ENCODE measurements at places on chromosomes 5 and 9.
A peak's percentile ranks its signal among the peaks of the same experiment; 100 is the strongest.

GRCh38 chr9:106906129-106906528, 43.2 kb downstream of the ZNF462 start:
- no peak for DNase-seq

DNA sequence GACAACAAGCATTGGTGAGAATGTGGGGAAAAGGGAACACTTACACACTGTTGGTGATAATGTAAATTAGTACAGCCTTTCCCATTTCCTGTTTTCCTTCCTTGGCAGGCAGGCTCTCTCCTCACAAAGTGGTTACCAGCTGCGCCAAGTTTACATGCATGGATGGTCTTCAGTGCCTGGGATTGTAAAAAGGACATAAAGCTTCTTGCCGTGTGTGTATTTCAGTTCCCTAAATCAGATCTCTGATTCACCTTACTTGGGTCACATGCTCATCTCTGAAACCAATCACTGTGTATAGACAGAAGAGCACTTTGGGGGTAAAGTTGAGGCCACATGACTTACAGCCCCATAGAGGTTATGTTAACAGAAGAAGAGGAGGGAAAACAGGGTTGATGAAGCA, 92.8 kb downstream of the CAVIN4 start:
- DNase-seq = no peak

- no peak for DNase-seq
Observed at GRCh38 chr9:101711330-101711941, 27.0 kb downstream of the GRIN3A start.

DNA sequence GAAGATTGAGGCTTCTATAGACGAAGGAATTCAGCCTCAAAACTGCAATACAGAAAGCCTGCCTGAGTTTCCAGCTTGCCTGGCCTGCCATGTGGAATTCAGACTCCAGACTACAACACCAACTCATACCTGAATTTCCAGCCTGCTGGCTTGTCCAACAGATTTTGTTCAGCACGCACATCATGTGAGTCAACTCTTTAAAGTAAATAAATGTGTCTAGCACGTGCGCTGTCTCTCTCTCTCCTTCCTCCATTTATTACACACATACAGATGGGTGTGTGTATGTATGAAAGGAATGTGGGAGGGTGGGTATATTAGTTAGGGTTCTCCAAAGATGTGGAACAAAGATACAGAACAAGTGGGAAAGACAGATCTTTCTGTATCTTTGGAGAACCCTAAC, 82.4 kb upstream of the TAS2R1 start:
- DNase-seq = no peak

DNA sequence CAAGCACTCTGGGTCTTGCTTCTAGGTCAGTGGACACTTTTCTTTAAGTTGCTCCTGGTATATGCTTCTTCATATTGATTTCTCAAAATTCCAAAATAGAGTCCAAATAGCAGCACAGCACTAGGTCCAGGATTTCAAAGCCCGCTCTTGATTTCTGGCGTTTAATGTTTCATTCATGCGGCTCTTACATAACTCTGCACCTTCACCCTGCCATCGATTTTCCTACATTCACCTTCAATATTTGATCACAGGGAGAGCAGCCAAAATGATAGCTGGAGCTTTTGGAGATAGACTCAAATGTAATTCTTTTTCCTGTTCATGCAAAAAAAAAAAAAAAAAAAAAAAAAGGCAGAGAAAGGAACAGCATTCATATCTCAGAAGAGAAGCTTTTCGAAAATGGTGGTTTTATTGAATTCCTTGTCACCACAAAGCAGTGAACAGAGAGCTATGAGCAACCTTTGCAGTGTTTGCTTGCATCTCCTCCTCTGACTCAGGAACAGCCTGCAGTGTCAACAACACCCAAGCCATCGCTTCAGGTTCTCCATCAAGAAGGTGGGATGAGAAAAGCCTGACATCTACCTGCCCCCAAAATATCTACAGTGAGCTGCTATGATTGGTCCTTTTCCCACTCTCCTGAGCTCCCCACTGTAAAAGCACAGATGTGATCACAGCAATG, 97.8 kb downstream of the MED10 start:
- no peak for DNase-seq

- DNase-seq = no peak
Observed at GRCh38 chr5:123204251-123204650, 115.2 kb downstream of the PRDM6 start.

DNA sequence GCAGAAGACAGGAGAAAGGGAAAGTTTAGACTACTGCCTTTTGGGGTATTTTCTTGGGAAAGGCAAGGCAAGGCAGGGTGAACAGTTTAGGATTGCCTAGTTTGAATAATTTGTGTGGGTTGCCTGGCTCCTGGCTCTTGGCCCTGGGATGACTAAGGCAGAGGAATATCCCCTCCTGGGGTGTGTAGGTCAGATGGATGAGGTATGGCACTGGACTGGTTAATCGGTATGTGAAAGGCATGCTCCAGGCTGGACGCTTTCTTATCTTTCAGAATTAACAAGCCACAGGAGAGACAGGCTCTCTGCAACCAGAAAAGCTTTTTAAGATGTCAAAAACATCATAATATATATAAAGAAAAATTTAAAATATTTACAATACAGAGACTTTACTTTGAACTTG, 58.6 kb downstream of the STARD4 start:
- peak; percentile 67 for DNase-seq

GRCh38 chr5:172542651-172543131, 88.4 kb upstream of the SH3PXD2B start:
- DNase-seq = no peak

DNA sequence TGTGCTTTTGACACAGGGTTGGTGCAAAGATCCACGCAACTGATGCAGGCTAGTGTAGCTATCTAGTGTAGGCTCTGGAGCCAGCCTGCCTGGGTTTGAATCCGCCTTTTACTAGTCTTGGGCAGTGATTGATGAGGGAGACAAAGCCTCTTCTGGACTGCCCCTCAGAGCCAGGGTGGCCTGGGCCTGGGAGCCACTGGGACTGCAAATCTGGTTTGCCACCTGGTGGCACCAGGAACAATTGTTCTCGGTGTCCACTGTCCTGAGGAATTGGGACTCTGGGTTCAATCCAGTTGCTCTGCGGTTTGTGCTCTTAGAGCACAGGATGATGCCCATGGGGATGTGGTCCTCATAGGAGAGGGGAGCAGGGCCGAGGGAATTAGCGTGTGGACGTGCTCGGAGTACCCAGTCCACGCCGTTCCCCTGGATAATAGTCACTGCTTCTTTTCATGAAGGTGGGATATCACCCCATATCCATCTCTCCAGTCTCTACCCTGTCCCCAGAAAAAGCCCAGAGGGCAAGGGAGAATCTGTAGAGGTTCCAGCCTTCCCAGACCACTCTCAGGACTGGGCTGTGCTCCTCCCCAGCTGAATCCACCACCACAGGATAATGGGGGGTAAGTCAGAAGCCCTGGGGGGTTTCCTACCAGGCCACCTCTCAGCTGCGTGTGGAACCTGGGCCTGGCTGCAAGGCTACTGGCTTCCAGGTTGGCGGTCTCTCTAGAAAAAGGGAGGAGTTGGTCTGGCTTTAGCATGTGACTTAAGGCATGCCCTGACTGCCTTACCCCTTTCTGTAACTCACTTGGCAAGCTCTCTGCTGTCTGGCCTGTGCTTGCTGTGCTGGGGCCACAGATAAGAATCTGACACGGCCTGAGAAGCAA, 1.9 kb downstream of the B4GALT7 start:
- no peak for DNase-seq

DNA sequence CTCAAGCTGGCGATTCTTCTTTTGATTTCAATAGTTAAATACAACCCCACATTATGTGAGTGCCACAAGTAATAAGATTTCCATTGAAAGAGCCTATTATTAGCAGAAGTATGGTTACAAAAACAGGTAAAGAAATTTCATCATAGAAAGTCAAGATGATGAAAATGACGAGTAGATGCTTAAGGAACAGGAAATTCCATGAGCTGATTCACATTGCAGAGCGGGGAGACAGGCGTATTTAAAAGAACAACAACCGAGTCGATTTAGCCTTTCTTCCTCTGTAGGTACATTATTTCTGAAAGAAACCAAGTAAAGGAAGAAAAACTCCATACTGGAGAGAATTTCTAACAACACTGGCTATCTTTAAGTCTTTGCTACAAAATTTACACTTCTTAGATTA, 310.4 kb downstream of the SLF1 start:
- DNase-seq = no peak

DNA sequence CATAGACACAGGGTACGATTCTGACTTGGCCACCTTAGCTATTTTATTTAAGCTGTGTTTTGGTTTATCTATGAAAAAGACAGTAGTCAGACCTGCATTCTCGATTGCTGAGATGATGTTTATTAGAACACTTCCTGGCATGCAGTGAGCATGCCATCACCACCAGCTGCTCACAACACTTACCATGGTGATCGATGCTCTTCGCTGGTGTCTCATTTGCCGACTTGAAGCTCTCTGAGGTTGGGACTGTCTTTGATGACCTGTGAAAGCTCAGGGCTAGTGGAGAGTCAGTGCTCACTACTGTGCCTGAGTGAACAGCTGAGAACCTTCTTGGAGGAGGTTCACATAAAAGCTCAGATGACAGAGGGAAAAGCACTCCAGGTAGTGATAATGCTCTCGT, 4.4 kb upstream of the C9orf153 start:
- no peak for DNase-seq

DNA sequence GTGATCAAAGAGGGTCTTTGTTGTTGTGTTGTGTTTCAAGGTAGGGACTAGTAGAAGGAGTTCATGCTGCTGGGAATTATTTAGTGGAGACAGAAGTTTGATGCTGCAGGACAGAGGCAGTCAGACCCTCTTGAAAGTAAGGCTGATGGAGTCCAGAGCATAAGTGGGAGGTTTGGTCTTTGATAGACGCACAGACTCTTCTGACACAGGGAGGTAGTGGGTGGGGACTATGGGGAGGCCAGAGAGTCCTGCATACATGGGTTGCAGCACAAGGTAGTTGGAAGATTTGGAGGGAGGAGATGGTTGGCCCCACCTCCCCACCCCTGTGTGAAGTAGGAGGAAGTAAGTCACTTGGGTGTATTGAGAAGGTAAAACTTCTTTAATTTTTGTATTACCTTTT, 2.4 kb upstream of the CCDC112 start:
- no peak for DNase-seq

DNA sequence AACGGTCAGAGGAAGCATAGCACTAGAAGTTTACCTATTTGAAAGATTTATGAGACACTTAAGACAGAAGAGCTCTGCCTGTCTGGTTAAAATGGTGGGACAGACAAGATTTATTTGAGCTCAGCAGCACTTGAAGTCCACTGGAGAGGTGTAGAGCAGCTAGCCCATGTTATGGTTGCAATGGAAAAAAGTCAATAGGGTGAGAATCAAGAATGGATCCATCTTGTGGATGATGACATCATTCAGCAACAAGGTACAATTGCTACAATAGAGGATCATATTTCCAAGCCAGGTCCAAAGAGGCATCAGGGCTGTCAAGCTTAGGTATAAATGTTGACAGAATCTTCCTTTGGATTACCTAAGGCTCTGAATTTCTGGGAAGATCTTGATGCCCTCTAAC, 21.1 kb upstream of the ZNF131 start:
- no peak for DNase-seq

GRCh38 chr9:14313378-14313940, 482 bp downstream of the NFIB start:
- DNase-seq = no peak

DNA sequence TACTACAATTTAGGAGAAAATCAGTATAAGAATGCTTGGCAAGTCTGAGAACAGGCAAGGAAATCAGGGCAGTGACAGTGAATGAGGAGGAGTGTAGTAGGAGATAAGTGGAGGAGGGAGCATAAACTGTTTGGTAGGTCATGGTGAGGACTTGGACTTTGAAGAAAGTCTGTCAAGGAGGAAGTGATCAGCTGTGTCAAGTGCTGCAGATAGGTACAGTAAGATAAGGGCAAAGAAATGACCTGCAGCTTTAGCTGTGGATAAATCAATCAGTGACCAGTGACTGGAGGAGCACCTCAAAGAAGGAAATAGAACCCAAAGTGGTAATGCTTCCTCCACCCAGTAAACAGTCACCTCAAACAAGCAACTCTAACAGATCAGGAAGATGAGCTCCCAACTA, 106.3 kb downstream of the RAPGEF6 start:
- DNase-seq = no peak

DNA sequence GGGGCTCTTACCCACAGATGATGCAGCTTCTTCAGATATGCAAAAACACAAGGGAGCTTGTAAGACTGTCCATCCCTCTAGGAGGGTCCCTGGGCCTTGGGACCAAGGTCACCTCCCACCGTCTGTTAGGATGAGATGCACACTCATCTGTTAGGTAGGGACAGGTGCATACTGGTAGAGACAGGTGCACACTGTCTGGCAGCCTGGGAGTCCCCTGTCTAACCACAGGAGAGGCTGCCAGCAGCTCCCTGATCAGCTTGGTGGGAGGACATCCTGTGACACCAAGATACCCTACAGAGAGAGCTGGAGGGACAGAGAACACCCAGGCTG, 13.2 kb downstream of the TSPAN17 start:
- DNase-seq = no peak

DNA sequence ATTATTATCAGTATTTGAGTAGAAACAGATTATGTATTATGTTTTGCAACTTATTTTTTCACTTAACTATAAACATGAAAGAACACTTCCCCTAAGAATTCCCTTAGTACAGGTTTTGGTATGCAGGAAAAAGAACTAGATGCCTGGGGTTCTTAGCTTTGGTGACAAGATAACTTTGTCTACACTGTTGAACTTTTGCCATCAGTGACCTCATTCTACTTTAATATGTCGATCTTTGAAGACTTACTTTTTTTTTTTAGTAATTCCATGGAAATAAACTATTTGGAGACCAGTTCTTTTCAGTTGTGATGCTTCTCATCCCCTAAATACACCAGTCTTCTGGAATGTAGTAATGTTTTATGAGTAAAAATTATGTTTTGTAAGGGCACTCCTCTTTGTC, 34.3 kb downstream of the ZNF462 start:
- DNase-seq = no peak

- no peak for DNase-seq
Observed at GRCh38 chr9:83433846-83434245, 104.4 kb downstream of the FRMD3 start.

- no peak for DNase-seq
Observed at GRCh38 chr9:134378901-134379338, 52.7 kb downstream of the RXRA start.

GRCh38 chr5:14138608-14139540, 4.3 kb upstream of the TRIO start:
- DNase-seq = no peak

DNA sequence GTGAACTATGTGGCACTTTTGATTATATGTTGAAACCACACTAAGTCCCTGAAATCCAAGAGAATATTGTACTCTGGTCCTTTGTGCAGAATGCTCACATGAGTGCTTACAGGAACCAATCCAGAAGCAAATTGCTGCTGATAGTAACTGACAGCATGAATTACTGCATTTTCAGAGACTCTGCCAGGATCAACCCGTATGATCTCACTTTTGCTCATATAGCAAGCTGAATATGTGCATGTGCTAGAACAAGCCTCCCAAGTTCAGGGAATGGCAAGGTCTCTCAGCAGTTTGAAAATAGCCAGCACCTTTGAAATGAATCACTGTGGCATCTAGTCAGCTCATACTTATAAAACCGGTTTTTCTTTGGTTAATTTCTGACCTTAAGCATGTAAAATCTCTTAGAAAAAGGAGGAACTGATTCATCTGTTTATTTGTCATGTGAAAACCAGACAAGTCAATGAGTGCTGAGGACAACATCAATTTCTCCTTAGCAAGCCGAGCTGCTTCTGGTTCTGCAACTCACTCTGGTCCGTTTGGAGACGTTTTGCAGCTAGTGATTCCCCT, 215.7 kb upstream of the ELL2 start:
- DNase-seq = no peak

- DNase-seq = no peak
Observed at GRCh38 chr9:121156263-121156731, 45.4 kb downstream of the RAB14 start.

Data from SK-N-DZ (cell line).